ENCODE measurements at places on chromosomes 3 and 15.

DNA sequence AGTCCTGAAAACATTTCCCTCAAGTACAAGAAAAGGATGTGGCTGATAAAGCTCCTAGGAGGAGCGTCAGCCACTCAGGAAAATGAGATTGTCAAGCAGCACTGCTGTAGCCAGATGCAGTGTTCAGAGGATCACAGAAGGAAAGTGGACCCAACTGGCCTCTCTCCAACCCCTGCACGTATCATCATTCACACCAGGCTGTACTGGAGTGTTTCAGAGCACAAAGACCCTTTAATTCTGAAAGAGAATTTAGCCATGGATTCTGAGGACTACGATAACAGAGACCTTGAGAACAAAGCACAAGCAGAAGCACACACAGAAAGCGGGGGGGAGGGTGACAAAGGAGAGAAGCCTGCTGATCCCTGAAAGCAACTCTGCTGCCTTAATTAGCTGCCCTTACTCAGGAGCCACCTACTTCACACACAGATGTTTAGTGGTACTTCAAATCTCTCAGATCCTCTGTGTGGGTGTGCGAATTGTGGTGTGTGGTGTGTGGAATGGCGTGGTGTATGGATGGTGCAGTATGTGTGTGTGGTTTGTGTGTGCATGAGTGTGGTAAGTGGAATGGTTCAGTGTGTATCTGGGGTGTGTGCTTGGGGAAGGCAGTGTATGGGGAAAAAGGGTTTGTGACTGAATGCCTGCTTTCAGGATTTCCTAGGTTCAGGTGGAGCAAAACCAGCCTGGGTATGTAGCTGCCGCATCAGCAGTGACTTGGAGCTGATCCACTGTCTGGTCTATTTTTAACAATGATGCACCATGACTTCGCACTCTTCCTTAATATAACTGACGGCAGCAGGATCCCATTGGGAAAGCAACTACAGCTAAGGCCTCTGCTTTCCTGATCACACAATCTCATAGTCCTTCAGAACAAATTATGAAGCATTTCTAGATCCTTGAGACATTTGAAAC, 192.5 kb downstream of the RSL24D1 start:
- DNase-seq, result no peak

DNA sequence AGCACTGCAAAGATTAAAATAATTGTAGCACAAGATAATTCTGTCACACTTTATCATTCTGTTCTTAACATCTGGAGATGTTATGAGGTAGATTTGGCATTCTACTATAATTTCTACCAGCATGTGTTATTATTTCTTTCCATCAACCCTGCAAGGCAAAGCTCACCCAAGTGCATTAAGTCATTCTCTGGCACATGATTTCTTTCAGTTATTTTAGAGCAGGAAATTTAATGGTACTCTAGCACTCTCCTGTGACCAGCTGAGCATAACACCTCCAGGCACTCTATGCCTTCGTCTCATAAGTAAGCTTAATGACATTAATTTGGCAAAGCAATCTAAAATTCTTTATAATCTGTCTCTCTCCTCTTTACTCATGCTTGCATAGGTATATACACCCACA, 300.2 kb upstream of the GPR149 start:
- no peak for DNase-seq

DNA sequence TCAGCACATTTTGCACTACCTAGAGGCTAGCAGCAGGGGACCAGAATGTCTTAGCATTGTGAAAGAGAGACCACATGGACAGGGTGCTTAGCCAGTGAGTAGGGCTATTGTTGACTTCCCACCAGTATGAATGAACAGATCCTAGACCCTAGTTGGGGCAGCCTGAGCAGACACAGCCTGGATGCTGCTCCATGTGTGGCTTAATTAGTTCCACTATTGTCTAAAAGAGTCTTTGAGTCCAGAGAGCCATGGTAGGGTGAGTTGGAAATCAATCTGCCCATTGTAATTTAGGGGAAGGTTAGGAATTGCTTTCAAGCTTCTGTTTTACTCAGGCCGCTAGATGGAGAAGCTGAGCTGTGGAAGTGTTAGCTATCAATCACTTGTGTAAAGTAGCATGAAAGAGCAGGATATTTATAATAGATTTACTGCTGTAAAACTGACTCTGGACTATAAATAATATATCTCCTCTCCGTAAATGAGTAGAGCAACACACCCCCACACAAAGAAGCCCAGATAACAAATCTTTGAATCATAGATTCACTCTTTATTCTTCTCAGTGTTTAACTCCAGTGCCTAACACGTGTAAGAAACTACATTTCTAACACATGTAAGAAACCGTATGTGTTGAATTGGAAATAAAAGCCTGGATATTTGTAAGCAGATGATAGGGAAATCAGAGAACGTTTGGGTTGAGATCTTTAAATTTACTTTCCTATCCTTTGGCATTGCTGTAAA, 4.1 kb upstream of the GCSAM start:
- peak; percentile 43 for DNase-seq

DNA sequence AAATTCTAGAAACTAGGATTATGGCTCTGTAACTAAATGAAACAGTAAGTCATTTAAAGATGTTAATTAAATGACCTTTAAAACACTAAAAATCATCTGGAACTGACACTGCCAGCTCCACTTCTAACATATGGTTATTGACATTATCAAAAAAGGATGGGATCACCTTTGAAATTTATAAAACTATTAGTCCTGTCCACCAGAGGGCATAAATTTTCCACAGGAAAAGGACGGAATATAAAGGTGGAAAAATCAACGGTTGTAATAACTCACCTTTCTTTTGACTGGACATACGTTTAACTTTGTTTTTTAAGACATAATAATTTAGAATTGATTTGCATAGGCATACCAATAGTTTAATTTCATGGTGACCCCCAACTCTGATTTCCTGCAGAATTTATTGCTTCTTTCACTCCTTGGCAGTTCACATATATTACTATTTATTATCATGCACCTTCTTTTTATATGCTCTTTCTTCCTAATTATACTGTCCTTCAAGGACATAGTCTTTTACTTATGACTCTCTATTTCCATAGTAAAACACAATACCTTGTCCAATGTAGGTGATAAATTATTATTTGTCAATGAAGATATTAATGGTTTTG, 345.7 kb downstream of the CADM2 start:
- DNase-seq, result no peak

GRCh38 chr3:174419216-174419615, 439.9 kb upstream of the NAALADL2 start:
- DNase-seq, result no peak

DNA sequence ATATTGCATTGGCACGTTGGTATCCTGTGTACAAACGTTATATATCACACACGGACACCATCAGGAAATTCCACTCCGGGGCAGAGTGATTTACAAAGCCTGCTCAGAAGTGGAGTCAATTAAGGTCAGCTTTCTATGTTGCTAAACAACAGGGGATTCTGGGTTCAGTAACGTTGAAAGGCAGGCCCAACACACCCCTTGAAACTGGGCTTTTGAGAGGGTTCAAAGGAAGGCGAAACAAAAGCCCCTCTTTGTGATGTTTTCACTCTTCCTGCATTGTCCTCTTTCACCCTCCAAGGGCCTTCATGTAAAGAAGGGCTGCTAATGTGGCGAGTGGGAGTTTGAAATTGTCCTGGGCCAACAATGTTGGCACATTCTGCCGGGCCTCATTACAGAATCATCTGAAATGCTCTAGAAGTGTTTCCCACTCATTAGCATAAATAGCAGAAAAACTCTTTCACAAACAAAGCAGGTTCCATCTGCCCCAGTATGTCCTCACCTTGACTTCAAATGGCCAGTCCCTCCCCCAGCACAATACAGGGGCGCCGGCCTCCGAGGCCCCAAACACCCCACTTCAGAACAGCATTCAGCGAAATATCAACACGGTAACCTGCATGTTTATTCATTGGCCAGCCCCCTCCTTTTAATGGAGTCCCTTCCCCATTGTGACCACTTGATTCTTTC, 76.4 kb downstream of the HES1 start:
- no peak for DNase-seq

DNA sequence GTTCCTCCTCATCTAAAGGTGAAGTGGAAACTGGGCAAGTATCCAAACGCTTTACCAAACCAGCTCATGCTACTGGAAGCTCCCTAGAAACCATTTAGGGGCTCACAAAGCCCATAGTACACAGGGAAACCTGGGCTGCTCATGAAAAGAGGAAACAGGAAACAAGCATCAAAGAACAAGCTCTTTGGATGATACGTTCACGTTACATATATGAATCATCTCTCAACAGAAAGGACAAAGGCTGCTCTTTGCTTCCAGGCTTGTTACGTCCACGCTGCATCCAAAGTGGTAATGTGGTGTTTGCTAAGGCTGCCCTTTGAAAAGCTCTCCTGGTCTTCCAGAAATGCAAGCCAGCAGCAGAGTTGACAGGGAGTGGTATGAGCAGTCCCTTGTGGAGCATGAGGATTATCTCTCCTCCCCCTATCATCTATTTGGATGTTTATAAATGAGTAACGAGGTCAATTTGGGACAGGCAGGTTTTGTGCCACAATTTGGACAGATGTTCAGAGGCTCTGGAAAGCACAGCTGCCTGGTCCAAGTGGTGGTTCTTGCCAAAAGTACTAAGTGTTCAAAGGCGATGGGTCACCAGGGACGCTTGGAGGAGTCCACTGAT, 98.0 kb upstream of the RORA start:
- DNase-seq, result no peak

DNA sequence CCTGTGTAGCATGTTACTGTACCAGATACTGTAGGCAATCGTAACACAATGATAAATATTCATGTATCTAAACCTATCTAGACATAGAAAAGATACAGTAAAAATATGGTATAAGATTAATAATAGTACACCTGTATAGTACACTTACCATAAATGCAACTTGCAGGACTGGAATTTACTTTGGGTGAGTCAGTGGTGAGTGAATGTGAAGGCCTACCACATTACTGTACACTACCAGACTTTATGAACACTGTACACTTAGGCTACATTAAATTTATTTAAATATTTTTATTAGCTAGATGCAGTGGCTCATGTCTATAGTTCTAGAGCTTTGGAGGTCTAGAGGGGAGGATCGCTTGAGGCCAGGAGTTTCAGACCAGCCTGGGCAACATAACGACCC, 186.6 kb upstream of the ROPN1 start:
- no peak for DNase-seq

- no peak for DNase-seq
Observed at GRCh38 chr3:4061195-4061594, 242.0 kb upstream of the SETMAR start.

DNA sequence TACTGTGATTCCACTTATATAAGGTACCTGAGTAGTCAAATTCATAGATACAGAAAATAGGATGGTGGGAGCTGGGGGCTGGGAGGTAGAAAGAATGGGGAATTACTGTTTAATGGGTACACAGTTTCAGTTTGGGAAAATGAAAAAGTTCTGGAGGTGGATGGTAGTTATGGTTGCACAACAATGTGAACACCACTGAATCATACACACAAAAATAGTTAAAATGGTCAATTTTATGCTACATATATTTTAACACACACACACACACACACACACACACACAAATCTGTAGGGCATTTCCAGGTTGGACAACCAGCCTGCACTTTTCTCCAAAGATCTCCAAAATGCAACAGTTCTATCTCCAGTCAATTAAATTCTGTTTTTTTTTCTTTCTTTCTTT, 1.4 kb downstream of the CCDC32 start:
- DNase-seq, result no peak

- no peak for DNase-seq
Observed at GRCh38 chr3:188259191-188259590, 105.2 kb downstream of the LPP start.

DNA sequence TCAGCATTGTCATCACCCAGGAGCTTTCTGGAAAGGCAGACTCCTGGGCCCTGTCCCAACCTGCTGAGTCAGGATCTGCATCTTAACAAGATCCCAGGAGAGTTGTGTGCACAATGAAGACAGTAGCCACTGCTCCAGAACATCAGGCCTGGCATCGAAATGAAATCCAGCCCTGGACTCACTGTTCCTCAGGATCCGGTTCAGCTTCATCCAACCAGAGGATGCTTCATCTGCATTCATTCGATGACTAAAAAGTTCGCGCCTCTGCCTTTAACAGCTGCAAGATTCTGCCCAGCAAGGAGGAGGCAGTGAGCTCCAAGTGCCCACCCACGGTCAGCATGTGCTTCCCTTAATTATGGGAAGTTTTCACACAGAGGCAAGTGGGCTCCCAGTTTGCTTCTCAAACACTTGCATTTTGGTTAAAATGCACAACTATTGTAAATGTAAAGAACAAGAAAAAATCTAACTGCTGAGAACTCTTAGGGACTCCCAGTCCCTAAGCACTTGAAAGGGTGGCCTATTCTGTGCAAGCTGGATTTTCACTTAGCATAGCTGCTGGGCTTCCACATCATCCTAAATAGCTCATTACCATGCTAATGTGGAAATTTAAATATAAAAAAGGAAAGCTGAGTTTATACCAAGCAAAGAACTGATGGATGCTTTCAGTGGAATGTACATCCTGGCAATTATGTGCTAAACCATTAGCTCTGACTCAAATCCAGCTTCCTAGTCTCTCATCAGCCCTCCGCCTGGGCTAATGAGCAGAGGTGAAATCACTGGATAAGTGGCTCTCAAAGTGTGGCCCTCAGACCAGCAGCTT, 25.5 kb upstream of the ESYT3 start:
- no peak for DNase-seq

DNA sequence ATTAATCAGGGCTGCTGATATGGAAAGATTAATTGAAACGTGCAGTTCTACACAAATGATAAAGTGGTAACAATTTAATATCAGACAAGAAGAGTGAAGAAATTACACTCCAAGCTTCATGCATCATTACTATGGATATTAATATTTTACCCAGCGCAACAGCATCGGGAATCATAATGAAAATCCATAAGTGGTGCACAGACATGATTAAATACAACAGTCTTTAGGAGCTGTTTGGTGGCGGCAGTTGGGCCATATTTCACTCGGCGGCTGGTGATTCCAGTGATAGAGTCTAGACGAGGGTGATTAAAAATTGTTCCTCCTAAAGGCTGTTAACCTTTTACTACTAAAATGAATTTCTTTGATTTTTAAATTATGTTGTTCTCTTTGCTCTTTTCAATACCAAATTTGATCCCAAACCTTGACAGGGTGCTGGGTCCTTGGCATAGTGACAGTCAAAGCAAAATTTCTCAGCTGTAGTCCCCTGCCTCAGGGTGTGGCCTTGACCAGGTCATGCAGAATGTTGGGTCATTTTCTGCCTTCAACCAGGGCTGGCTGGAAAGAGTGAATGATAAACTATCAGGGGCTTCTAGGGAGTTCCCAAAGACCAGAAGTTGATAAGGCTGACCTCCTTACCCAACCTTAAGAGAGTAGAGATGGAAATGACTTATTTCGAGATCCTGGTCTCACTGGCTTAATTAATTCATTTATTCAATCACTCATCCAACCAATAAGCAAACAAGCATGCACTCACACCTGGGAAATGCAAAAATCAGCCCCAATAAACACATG, 392.0 kb downstream of the IL20RB start:
- no peak for DNase-seq

- DNase-seq, result peak; percentile 30
Observed at GRCh38 chr3:127629467-127630403, 750 bp downstream of the PODXL2 start.

DNA sequence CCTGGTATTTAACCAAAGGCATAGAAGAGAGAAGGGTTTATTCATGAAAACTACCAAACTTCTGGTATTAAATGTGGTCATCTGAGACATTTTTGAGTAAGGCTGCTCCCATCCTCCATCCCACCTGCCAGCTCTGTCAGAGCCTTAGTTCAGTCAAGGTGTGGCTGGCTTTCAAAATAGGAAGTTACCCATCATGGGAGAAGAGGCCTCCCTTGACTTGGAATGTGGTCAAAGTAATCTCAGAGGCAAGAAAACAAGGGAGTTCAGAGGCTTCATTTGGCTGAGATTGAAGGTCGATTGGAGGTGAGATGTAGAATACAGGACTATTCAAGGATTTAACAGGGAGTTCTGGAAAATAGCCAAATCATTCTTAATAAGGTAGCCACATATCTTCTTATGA, 540.4 kb upstream of the ARRDC4 start:
- no peak for DNase-seq

Measured in BE2C (cell line).